Thoracic aorta (tissue), 2 donors: ENCODE measurements at places on chromosomes 13 and 19. TPM values are rescaled to one million over a fixed set of nuclear protein-coding genes. Genes with fewer than 3 reads are reported as not detected.

DNA sequence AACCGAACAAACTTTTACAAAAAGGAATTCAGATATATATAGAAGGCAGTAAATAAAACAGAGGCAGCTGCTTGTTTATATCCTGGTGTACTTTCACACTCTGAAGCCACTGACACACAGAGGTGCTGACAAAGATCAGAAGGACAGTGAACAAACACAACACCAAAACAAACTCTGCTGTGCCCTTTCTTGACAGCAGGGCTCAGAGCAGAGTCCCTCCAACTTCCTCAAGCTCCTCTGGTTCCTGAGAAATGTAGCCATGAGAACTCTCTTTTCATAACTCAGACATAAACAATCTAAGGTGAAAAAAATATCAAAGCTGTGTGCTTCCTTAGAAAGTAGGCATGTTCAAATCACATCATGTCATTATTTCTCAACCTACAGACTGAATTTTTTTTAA is 1052.8 kb upstream of the SPRY2 start:
- DNase-seq: no peak

- no peak for DNase-seq
Observed at GRCh38 chr19:50467566-50467965, 8.7 kb upstream of the EMC10 start.

DNA sequence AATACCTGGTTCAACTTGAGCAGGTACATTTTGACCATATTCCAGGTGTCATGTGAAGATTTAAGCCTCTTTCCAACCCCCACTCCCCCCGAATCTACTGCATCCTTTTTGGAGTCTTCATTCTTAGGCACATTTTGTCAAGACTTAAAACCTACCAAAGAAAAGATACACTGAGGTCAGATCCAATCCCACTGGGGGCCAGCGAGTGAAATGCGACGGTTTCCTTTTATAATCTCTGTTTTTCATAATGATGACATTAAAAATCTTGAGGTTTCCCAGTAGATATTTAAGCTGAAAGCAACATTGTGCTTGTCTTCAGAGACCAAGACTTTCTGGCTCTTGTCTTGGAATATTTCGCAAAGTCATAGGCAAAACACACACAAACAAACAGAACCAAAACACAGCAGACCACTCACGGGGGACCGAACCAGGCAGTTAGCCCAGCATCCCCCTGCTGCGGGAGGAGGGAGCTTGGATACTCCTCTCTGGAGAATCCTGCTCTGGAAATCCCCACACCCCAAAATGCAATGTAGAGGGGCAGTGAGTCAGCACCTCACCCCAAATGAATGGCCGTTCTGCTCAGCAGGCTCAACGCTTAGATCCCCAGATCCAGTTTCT is 506 bp upstream of the GAS6 start:
- no peak for DNase-seq

GRCh38 chr19:55101261-55101660 is 16.2 kb downstream of the PPP1R12C start:
- DNase-seq: no peak

- no peak for DNase-seq
Observed at GRCh38 chr13:33106656-33107360, 90.6 kb downstream of the KL start.

- DNase-seq: no peak
Observed at GRCh38 chr13:28707629-28708427, 10.9 kb downstream of the SLC46A3 start.

- DNase-seq: no peak
Observed at GRCh38 chr13:79806821-79807220, 325.9 kb downstream of the NDFIP2 start.

Gene ZNF790
- total RNA-seq: 8.8 TPM

Gene ETHE1
- total RNA-seq: 45.9 TPM

GRCh38 chr19:8611391-8611876 is 919 bp upstream of the ADAMTS10 start:
- no peak for DNase-seq

- no peak for DNase-seq
Observed at GRCh38 chr19:42252365-42253244, 2.3 kb downstream of the ERF start.

Gene CDC42EP5
- 55.9 TPM for total RNA-seq

- DNase-seq: no peak
Observed at GRCh38 chr19:15114153-15114540, 6.9 kb downstream of the SYDE1 start.

GRCh38 chr19:40508739-40509260 is 42.0 kb downstream of the SPTBN4 start:
- DNase-seq: no peak

Gene GPR4
- 6.6 TPM for total RNA-seq

Gene UNC13A
- 7.7 TPM for total RNA-seq

DNA sequence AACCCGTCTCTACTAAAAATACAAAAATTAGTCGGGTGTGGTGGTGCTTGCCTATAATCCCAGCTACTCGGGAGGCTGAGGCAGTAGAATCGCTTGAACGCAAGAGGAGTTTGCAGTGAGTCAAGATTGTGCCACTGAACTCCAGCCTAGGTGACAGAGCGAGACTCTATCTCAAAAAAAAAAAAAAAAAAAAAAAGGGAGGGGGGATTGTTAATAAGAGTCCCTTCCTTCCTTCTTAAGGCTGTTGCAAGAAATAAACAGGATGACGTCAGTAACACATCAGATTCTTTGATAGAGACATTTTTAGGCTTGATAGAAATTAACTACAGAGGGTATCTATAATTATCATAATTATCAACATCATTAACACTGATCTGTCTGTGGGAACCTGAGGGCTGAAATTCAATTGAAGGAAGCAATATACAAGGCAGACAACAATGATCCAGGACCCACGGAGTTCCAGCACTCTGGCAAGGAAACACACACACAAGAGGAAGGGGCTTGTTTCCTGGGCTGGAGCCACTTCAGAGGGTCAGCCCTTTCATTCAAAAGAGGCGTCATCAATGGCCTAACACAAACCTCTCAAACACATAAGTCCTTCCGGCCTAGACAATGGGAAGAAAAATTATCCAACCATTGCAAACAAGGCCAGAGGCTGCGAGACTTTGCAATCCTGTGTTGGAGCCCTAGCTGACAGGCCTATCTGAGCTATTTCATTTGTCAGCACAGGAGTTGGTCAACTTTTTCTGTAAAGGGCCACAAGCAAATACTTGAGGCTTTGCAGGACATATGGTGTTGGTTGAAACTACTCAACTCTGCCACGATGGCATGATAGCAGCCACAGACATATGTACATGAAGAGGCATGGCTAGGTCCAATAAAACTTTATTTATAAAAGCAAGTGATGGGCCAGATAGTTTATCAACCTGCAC is 105.2 kb downstream of the INSR start:
- no peak for DNase-seq
